Activated T-cell treated with anti-CD3 and anti-CD28 coated beads, Interleukin-2, amount 50 U/mL, for 24 hours (primary cell): ENCODE measurements at places on chromosomes 7 and 10.

- no peak for DNase-seq
Observed at GRCh38 chr7:13017333-13017857, 330.0 kb downstream of the ARL4A start.

DNA sequence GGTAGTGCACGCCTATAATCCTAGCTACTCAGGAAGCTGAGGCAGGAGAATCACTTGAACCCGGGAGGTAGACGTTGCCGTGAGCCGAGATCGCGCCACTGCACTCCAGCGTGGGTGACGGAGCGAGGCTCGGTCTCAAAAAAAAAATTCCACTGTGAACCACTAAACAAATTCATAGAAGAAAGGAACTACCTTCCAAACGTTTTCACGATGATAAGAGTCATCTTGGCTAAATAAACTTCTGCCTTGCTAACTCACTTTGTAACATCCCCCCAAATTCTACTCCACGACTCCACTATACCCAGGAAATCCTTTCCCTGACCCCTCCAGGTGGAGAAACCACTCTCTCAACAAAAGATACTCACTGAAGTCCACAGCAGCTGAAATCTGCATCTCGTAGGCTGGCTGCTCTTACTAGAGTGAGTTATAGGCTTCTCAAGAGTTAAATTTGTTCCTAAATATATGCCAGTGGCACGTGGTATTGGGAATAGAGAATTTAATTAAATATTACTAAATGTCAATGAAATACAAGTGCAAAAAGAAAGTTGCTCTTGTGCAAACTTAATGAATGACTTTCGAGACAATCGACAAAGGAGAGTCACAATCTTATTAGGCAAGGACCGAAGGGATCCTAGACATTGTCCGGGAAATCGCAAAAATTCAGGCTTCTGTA is 1.6 kb upstream of the GTF2I start:
- DNase-seq = no peak

GRCh38 chr10:124436191-124436638 is 13.6 kb downstream of the NKX1-2 start:
- no peak for DNase-seq

DNA sequence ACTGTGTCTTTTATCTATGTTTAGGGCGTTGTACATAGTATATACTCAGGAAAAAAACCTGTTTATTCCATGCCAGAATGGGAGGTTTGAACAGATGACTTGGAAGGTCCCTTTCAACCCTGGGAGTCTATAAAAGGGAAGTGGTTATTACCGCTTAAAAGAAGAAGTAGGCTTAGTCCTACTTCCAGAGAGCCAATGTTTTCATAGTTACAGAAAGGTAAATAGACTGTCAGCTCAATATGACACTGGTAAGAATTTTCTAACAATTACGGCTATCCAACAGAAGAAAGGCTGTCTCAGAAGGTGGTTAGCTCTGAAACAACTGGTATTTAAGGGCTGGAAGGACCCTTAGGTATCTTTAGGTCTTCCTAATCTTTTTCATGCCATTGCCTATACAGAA is 1.1 kb upstream of the TFAM start:
- DNase-seq = no peak

GRCh38 chr10:60446070-60446833 is 56.6 kb upstream of the ANK3 start:
- DNase-seq = no peak

GRCh38 chr10:26024303-26024702 is 90.3 kb downstream of the MYO3A start:
- DNase-seq = no peak

- no peak for DNase-seq
Observed at GRCh38 chr10:117450940-117451339, 75.7 kb upstream of the PDZD8 start.

DNA sequence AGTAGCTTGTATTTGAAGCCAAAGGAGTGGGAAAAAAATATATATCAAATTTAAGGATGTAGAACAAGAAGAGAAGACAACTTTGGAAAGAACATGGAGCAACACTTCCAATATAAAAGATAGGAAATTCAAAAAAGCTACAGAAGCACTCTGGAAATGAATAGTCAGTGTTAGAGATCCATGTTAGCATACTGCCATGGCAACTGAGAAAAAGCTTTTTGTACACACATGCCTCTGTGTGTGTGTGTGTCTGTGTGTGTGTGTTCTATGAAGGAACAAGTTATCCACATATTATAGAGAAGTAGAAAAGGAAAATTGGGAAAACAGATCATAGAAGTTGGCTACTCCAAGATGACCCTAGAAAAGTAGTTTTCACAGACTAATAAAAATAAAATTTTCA is 96.3 kb downstream of the LRRTM3 start:
- no peak for DNase-seq

DNA sequence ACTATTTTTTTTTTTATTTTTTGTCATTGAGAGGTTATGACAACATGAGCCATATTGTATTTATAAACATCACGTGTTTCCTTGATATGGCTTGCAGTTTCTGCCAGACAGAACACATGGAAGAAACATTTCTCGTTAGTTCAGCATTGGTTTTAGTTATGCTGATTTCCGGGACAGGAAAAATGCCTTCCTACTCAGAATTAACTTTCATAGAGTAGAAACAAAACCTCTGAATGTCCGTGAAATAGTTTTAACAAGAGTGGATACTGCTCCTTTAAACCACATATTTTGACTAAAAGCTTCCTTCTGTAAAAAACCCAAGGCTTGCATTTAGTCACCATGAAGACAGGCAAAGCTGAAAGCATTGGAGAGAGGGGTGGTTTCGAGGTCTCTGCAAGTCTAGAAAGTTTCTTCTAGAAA is 240.4 kb downstream of the KIAA1217 start:
- no peak for DNase-seq

DNA sequence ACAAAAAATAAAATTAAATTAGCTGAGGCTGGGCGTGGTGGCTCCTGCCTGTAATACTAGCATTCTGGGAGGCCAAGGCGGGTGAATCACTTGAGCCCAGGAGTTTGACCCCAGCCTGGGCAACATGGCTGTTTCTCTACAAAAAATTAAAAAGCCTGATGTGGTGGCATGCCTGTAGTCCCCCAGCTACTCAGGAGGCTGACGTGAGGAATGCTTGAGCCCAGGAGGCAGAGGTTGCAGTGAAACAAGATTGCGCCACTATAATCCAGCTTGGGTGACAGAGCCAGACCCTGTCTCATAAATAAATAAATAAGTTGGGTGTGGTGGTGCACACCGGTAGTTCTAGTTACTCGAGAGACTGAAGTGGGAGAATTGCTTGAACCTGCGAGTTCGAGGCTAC is 65.1 kb downstream of the GNA12 start:
- DNase-seq = no peak

DNA sequence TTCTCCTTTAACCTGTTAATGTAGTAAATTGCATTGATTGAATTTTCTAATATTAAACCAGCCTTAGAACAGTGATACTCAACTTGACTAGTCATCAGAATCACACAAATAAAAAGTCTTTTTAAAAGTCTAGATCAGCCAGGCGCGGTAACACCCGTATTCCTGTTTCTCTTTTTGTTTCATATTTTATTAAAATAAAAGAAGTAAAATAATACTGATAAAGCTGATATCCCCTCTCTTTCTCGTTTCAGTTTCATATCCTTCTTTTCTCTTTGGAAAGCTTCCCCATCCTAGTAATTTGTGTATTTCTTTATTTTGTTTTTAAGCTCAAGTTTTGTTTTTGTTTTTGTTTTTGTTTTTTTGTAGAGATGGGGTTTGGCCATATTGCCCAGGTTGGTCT is 9.3 kb downstream of the SMO start:
- DNase-seq = no peak

DNA sequence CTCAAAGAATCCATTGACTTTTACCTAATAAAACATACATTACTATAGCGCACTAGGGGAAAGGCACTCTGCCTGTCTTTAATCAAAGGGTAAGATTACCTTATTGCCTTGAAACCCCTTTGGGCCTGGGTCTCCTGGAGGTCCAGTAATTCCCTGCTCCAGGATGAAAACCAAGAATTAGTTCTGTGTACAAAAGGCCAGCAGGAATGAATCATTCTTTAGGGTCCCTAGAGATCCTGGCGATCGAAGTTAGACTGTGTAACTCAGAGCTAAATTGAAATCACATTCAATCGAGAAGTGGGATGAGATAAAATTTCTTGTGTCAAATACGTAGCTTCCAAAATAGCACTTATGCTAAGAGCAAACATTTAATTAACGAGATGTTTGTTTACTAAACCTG is 29.8 kb downstream of the COL28A1 start:
- no peak for DNase-seq
